Activated T-helper 1 cell treated with anti-CD3 and anti-CD28 coated beads, Interleukin-12 subunit alpha, Interleukin-12 subunit beta, Interleukin-2, Interleukin-4 antibody, amounts not matched to agents 30 ng/mL and 10 ng/mL and 1 ng/mL, durations not matched to agents 14 hours and 24 hours and 36 hours (primary cell): ENCODE measurements at places on chromosomes 12 and 14. TPM values are rescaled to one million over a fixed set of nuclear protein-coding genes. Genes with fewer than 3 reads are reported as not detected.

GRCh38 chr14:89629383-89629782 is 212.3 kb upstream of the FOXN3 start:
- DNase-seq, result no peak

DNA sequence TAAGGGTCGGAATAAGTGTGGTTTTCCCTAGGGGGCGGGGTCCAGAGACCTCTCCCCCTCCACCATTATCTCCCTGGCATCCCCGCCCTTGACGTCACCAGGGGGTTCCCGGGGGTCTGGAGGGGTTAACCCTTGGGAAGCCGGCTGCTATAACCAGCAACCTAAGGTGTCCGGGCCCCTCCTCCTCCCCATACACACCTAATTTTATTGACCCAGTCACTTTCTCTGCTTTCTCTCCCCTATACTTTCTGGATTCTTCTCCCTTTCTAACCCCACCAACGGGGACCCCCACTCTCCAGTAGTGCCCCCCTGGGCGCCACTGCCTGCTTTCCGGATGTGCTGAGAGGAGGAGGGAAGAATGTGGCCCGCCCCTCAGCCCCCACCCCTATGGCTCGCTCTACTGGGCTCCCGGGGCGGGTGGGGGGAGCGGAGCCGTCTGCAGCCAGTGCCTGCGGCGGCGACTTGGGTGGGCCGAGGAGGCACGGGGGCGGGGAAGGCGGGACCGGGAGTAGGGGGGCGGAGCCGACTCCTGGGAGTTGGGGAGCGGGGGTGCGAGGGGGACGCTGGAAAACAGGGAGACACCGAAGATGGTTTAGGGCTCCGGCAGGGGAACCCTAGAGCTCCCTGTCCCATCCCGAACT is 1.8 kb downstream of the GLI1 start:
- DNase-seq, result no peak

DNA sequence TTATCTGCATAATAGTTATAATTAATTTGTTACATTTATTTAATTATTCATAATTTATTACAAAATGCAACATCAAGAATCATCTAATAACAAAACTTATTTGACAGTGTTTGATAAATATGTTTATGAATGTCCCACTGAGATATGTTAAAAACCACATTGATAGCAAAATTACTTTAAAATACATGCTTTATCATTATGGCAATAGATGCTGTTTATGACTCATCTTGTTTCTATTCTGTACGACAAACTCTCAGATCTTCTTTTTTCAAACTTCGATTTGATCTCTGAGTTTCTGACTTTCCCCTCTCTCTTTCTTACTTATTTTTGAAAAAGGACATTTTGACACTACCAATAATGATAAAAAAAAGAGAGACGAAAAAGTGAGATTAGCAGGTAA is 56.8 kb upstream of the LRRK2 start:
- DNase-seq, result no peak

GRCh38 chr12:125185740-125186470 is 120.7 kb downstream of the AACS start:
- DNase-seq, result peak; percentile 38

DNA sequence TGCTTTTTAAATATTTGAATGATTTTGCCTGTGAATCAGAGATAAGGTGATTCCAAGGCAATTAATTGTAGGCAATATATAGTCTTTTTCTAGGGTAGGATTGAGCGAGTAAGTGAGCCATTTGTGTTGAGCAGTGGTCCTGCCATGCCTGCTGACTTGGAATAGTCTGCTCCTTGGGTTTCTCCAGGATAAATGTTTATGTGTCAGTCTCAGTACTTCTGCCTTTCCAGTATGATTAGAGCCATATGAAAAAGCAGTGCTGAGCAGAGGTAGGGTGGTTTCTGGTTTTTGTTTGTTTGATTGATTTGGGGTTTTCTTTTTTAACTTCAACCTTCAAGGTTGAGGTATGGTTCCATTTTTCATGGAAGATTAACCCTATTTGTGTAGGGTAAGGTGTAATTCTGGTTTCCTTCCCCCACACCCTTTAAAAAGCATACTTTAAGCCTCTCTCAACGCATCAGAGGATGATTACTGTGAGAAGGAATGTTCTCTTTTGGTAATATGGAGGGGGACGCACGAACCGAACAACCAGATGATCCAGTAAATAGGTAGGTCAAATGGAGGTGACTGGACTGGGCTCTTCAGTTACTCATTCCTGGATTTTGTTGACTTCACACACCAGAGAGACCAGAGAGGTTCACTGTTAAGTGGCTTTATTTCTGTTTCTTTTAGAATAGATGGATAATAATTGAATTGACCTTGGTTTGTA is 22.7 kb downstream of the FRMD6 start:
- DNase-seq, result no peak

DNA sequence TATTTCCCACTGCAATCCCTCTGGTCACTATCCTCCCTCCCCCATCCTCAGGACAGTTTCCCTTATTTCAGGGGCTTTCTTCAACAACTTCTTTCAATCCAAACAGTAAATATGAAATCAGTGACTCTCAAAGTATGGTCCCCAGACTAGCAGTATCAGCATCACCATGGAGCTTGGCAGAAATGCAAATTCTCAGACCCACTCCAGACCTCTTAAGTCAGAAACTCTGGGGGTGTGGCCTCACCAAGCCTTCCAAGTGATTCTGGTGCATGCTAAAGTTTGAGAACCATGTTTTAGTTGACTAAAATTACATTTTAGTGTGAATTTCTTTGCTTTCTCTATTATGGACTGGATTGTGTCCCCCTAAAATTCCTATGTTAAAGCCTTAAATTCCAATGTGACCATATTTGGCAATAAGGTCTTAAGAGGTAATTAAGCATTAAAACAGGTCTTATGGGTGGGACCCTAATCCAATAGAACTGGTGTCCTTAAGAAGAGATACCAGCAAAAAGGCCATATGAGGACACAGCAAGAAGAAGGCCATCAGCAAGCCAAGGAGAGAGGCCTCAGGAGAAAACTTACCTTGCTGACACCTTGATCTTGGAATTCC is 23.2 kb downstream of the ATP2B1 start:
- DNase-seq, result no peak

DNA sequence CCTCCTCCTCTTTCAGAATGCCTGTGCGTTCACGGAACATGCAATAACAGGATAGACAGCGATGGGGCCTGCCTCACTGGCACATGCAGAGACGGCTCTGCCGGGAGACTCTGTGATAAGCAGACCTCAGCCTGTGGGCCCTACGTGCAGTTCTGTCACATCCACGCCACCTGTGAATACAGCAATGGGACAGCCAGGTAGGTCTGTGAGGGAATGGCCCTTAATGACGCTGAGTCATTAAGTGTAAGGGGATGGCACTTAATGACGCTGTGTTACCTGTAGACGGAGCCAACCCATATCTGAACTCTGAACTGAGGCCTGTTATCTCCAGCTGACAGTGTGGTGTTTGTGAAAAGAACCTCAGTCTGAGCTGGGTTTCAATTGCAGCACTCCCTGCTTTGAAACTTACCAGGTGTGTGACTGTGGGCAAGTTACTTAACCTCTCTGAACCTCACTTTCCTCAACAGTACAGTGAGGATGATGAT is 86.9 kb downstream of the STAB2 start:
- no peak for DNase-seq

The HOXC10 gene
- total RNA-seq, result not detected in 2 replicates

The NANOG gene
- total RNA-seq, result not detected in 2 replicates
